ENCODE measurements at places on chromosomes 1 and 21.

- no peak for DNase-seq
Observed at GRCh38 chr1:1170215-1171091, 3.2 kb upstream of the TTLL10 start.

DNA sequence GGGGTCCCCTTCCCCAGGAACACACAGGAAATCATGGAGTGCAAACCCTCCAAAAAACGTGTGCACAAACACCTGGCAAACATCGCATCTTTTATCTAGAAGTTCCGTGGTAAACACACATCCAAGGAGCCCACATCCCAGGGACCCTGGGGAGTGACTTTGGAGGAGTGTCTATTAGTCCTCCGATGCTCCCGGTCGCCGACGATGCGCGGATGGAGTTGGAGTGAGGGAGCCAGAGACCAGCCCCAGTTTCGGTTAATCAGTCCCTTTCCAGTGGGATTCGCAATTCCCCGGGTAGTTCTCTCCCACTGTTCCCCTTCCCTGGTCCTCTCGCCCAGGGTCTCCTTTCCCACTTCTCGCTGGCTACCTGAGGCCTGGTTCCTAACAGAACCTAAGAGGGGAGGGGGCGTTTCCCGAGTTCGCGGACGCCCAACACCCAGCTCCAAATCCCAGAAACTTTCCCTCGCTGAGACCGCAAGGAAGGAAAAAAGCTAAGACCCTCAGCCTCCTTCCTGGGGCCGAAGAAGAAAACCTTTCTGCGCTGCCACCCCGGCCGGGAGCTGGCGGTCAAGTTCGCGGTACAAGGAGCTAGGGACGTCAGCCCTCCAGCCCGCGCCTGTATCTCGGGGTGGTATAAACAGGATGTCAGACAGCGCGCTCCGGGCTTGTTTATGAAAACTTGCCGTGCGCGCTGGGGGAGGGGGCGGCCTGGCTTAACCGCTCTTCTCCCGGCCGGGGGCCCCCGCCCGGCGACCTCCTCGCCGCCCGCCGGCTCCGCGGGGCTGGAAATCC is 787 bp downstream of the JAK1 start:
- DNase-seq, result peak; percentile 70

DNA sequence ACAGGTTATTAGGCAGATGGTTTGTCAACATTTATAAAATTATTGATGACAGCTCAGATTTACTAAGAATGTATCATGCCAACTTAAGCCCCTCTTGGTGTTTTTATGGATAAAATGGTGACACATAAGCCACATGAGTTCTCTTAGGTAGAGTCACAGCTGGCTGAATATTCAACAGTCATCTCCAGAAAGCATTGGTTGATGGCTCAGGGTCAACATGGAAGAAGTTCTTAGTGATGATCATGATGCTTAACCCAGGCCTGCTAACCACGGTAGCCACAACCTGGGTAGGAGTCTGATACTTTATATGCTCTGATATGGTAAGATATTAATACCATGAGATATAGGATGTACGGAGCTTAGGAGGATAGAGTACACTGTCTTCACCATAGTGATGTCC is 46.4 kb upstream of the SIPA1L2 start:
- no peak for DNase-seq

- DNase-seq, result no peak
Observed at GRCh38 chr1:204979891-204980649, 62.9 kb upstream of the CNTN2 start.

- DNase-seq, result no peak
Observed at GRCh38 chr1:169886931-169887330, 6.8 kb downstream of the SCYL3 start.

DNA sequence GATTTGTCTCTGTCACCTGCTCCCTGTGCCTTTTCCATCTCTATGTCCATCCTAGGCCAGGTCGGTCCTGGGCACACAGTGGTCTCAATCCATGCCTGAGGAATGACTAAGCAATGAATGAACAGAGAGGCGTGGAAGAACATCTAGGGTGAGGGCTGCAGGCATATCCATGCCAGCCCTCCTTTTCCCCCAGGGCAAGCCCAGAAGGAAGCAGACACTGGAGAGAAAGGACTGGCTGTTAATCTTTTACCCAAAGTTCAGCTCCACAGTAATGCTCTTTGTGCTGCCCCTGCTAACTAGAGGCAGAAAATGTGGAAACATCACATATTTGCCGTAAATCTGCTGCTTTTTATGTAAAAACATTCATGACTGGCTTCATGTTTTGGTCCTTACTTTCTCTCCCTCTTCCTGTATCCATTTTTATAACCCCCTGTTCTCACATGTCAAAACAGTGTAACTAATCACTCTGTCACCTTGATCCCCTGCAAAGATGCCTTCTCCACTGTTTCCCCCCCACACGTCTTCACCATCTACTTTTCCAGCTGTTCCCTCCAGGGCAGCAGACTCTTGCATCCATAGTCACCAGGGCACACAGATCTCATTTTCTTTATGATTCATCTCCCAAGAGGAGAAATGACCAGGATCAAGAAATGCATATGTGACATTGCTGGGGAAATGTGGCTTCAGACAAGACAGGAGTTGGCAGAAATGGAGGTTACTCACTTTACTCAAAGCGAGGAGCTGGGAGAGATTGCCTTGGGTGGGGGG is 166.4 kb upstream of the PROX1 start:
- no peak for DNase-seq

- no peak for DNase-seq
Observed at GRCh38 chr1:11466416-11466815, 12.5 kb upstream of the DISP3 start.

GRCh38 chr1:175250027-175250426 is 57.5 kb upstream of the KIAA0040 start:
- DNase-seq, result no peak

GRCh38 chr21:43318841-43319781 is 107.8 kb downstream of the SIK1 start:
- no peak for DNase-seq

DNA sequence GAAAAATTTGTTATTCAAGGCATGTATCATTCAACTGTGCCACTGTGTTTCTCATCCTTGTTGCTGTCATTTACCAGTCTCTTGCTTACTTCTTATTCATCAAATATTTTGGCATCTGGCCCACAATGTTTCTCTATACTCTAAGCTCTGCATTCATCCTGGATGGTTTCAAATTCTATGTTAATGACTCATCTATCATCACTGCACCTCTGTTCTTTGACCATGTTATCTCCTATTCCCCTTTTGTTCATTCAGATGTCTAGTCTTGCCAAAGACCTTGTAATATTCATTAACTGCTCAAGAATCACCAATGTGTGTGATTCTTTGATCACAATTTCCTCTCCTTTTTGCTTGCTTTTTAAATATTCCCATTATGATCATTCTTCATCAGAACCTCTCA is 54.6 kb upstream of the PRKACB start:
- no peak for DNase-seq

- no peak for DNase-seq
Observed at GRCh38 chr1:161088587-161089110, 709 bp downstream of the NECTIN4 start.
